Osteoblast (primary cell): ENCODE measurements at places on chromosomes 5 and 9.
A peak's percentile ranks its signal among the peaks of the same experiment; 100 is the strongest.

DNA sequence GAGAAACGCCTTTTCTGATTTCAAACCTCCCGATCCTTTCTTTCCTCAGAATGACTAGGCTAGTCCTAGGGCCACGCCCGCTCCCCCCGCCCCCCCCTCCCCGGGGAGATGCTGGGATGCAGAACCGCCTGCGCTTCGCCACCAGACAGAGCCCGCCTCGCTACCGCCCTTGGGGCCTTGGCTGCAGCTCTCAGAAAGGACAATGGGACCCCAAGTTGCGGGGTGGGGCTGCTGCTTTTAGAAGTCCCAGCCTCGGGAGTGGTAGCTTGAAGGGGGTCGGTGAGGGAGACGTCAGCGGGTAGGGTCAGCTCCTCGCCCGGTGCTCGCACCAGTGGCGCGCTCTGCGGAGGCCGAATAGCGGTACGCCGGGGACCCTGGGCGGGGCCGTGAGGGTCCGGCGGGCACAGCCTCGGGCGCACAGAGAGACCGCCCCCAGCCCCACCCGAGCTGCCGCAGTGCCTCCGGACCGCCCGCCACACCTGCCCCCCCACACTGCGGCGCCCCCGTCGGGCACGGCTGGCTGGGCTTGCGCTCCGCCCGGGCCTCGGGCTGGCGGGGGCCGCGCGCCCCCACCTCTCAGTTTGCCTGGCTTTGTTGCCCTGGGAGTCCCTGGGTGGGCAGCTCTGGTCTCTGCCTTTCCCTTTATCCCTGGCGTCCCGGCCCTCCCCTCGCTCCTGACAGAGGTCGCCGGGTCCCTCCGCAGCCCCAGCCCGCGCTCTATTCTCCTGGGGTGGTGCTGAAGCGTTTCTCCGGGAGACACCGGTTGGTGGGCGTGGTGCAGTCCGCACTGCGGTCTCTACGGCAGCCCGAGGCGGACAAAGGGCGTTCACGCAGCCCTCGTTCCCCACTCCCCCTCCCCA, 1.2 kb downstream of the MAP1B start:
- peak; percentile 95 for DNase-seq

GRCh38 chr5:157494178-157494832, 34.3 kb downstream of the NIPAL4 start:
- no peak for DNase-seq

- DNase-seq = peak; percentile 84
These were observed 1.0 kb upstream of the SAP30L start for GRCh38 chr5:154444556-154445421.

DNA sequence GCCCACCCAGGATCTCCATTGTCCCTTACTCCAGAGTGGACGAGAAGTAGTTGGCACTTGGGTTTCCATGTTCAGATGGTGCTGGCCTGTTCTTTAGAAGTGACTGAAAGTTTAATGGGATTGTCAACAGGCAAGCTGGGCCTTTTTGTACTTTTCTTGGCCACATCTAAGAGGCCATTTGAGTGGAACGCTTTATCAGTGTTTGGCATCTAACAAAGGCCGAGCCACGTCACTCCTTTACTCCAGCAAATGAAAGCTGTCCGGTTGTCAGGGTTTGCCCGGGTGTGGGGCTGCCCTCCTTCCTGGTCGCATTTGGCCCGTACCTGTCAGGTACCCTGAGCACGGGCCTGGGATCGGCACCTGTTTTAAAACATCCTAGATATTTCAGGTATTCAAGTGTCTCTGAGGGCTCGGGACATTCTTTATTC, 71.5 kb downstream of the RCL1 start:
- no peak for DNase-seq

GRCh38 chr9:107793541-107793940, 304.0 kb upstream of the KLF4 start:
- no peak for DNase-seq

DNA sequence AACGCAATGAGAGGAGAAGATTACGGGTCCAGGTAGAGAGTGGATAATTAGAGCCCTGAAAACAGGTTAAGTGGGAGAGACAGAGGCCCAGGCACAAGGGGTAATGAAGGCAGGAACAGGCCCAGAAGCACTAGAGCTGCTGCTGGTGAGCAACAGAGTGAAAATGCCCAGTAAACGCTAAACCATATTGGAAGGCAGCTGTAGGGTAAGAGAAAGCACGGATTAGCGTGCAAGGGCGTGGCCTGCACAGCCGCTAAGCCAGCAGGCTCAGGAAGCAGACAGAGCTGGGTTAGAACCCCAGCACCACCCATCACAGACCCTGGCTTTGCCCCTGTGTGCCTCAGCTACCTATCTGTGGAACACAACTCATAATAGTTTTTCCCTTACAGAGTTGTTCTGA, 93.2 kb downstream of the PAX5 start:
- DNase-seq = no peak

DNA sequence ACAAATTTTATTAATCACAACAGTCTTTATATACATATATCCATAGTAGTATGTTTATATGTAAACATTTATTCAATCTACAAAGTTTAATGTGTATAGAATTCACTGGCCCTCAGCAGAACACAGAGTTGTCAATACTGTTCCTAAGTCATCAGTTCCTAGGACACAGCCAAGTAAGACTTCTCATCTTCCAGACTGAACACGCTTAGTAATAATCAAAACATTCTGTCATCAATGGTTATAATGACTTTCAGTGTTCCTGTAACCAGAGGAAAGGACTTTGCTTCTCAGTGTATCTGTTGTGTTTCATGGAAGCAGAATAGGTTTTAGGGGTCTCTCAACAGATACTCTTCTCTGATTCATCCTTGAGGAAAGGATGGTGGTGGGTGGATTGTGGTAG, 82.2 kb downstream of the SMIM23 start:
- peak; percentile 60 for DNase-seq

DNA sequence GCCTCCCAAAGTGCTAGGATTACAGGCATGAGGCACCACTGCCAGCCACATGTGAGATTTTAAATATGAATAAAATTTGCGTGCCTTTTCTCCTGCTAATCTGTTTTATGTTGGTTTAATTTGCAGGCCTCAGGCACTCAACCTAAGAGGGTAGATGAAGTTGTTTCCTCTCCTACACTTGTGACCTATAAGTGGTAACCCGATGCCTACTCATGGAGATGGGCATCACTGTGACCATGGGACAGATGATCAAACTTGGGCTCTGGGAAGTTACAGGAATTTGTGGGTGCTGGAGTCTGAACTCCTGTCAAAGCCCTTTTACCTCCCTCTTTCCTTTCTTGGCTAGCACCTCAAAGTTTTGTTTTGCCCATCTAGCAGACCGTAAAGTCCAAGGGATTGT, 1.1 kb downstream of the SLC28A3 start:
- DNase-seq = no peak

DNA sequence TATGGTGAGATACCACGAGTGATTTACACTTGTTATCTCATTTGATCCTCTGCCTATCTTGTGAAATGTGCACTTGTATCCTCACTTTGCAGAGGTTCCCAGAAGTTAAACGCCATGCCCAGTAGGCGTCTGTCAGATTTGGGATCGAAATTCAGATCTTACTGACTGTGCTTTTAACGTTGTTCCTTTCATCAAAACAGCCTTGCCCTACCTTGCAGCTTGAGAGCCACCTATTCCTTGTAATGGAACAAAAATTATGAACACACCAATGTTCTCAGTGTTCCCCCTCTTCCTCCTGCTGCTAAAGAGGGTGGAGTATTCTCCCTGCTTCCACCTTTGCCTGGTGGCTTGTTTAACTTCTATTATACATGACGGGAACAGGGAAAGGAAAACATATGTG, 257.0 kb downstream of the MSX2 start:
- DNase-seq = no peak

DNA sequence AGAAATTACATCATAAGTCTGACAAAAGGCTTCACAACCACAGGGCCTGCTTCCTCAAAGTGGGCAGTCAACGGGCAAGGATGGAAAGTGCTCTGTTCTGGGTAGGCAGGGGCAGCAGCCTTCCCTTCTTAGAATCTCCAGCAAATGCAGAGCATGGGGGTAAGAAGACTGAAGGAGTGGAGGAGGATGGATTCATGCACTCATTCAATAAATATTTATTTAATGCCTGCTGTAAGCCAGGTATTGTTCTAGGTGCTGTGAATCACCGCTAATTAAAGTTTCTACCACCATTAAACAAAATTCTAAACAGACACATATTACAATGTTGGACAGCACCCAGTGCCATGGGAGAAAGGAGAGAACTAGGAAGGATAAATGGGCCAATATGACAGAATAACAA, 195.6 kb downstream of the ELAVL2 start:
- DNase-seq = no peak

- DNase-seq = peak; percentile 71
These were observed 22.3 kb downstream of the FAM78A start for GRCh38 chr9:131253891-131254491.

- DNase-seq = no peak
These were observed 135.5 kb downstream of the PRR16 start for GRCh38 chr5:120599576-120599975.

DNA sequence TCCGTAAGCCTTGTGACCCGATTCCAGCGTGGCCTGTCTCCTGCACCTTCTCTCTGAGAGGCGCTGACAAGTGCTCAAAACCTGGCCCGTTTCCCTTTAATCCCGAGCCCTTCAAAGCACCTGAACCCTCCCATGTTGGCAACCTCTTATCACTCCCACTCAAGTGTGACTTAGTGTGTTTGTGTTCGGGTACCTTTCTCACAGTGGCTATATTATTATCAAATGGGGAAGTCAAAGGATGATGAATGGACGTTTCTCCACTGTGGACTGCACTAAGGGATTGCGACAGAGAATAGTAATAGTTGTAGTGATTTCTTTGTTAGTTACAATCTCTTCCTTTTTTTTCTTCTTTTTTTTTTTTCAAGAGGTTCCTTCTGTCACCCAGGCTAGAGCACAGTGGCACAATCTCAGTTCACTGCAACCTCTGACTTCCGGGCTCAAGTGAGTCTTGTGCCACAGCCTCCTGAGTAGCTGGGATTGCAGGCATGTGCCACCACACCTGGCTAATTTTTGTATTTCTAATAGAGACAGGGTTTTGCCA, 65.4 kb upstream of the TNFSF8 start:
- no peak for DNase-seq

GRCh38 chr9:134595014-134595413, 46.6 kb upstream of the COL5A1 start:
- DNase-seq = peak; percentile 45

GRCh38 chr5:54309691-54310432, 511 bp downstream of the ARL15 start:
- DNase-seq = peak; percentile 77

GRCh38 chr5:78490709-78491485, 130.5 kb downstream of the SCAMP1 start:
- no peak for DNase-seq

GRCh38 chr5:142717582-142718215, 31.8 kb upstream of the FGF1 start:
- no peak for DNase-seq

GRCh38 chr9:116153765-116154333, at the start of gene PAPPA:
TSS of gene PAPPA (plus strand) at chr9:116153791. CDS start at chr9:116154173, 382 bp downstream.
- peak; percentile 70 for DNase-seq

- DNase-seq = peak; percentile 19
These were observed 34.2 kb upstream of the STRBP start for GRCh38 chr9:123302348-123303214.

- DNase-seq = no peak
These were observed 1079.9 kb upstream of the ACO1 start for GRCh38 chr9:31304576-31304975.

- no peak for DNase-seq
These were observed 31.6 kb downstream of the PRLR start for GRCh38 chr5:35198686-35199085.

DNA sequence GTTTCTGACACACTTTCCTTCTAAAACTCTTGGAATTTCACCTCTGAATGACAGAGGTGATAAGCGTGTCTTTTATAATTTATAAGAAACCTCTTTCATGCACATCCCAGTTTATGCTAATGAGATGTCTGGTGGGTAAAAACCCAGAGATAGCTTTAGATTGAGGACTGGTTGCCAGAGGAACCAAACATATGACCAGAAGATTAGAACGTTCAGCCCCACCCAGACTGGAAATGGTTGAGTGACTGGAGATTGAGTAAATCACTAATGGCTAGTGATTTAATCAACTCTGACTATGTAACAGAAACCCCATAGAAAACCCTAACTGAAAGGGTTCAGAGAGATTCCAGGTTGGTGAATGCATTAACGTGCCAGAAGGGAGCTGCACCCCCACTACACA, 69.2 kb downstream of the CDH18 start:
- no peak for DNase-seq

GRCh38 chr9:33287087-33287490, 3.2 kb upstream of the NFX1 start:
- peak; percentile 92 for DNase-seq

DNA sequence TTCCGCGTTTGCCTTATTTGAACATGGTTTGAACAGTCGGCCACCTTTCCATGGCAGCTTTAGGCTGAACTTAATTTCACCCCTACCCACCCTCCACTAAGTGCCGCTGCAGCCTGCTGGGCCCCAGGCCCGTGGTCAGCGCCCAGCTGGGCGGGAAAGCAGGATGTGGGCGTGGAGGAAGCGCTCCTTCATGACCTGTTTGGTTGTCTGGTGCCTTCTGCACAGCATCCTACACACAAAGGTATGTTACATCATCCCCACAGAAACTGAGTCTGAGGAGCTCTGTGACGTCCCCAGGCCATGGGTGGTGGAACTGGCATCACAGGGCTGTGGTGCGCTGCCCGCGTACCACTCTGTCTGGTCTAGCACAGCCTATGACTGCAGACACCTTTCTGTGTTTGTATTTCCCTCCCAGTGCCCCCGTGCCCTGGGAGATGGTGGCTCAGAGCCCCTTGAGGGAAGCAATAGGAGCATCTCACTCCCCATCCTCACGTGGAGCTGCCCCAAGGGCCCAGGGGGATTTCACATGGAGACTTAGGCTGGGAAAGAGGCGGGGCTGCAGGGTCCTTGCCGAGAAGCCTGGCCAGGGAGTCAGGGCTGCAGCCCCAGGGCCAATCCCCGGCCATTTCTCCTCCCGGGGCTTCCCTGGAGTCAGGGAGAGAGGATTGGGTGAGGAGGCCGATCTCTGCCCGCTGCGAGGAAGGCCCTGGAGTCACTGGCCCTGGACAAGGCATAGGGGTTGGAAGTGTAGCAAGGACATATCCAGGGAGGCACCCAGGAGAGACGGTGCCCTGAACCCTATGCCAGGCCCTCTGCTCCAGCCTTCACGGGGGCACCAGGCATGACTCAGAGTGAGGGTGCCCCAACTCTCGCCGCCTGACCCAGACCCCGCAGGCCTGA, 37.5 kb upstream of the SUSD3 start:
- DNase-seq = peak; percentile 76

DNA sequence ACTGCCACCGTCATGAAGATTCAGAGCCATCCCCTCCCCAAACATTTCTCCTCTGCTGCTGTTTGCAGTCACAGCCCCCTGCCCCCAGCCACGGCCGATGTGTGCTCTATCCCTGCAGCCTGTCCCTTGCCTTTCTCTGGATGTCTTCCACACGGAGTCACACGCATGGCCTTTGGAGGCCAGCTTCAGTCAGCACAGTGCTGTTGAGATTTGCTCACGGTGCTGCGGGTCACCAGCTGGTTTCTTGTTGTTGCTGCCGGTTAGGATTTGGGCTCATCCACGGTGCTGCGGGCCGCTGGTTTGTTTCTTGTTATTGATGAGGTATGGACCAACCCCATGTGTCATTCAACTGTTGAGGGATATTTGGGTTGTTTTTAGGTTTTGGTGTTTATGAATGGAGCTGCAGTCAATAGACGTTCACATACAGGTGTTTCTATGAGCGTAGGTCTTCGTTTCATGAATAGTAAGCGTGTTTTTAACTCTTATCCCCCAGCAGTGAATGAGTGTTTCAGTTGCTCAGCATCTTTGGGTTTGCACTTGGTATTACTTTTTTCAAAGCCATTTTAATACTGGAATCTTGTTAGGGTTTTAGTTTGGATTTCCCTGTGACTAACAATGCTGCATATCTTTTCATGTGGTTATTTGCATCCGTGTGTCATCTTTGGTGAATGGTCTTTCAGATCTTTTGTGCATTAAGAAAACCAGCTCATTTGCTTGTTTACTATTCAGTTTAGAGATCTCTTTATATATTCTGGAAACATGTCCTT, 57.6 kb downstream of the AHRR start:
- peak; percentile 95 for DNase-seq
